ENCODE measurements at places on chromosomes 11 and 22.

DNA sequence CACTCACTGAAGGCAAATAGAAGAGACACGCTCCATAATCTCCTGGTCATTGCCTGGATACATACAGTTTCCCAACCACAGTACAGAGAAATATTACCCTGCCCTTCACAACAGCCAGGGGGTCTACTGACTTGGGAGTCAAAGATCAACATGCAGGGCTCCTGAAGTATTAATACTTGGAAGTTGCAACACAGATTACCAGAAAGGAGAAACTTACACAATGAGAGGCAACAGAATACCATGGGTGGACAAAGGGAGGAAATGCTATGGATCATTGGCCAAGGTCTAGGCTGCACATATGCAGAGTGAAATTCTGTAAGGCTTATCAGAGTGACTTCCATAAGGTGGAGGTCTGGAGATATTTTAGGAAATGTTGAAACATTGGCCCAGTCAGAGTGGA lies 267.9 kb upstream of the FAT3 start:
- no peak for DNase-seq

GRCh38 chr11:117458275-117459122 lies 130.8 kb downstream of the CEP164 start:
- DNase-seq = peak; percentile 43

GRCh38 chr11:102046841-102047240 lies 396 bp upstream of the CFAP300 start:
- no peak for DNase-seq

DNA sequence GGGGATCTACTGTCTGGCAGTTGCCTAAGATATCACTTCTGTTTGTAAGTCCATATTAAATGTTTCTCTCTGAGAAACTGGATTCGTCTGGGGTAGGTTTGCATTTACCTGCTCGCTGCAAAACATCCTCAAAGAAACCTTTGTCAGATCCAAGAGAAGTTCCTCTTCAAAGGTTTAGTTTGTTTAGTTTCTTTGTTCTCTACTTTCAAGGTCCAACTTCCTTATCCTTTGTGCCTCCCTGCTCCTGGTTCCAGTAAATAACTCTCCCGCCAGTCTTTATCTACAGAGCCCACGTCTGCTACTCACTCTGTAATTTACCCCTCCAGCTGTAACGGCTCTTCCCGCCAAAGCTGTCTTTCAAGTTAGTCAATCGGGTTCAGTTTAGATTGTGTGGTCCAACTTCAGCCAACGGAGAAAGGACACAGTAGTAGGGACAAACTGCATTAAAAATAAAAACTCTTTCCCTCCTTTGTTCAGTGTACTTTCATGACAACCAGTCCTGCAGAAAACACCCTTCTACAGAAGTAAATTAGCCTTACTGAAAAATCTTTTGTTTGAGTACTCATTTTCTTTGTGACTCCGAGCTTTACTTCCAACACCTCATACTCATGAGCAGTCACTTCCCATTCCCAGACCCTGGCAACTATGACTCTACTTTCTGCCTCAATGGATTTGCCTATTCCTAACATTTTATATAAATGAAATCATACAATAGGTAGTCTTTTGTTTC lies 41.0 kb downstream of the TMPRSS5 start:
- no peak for DNase-seq

DNA sequence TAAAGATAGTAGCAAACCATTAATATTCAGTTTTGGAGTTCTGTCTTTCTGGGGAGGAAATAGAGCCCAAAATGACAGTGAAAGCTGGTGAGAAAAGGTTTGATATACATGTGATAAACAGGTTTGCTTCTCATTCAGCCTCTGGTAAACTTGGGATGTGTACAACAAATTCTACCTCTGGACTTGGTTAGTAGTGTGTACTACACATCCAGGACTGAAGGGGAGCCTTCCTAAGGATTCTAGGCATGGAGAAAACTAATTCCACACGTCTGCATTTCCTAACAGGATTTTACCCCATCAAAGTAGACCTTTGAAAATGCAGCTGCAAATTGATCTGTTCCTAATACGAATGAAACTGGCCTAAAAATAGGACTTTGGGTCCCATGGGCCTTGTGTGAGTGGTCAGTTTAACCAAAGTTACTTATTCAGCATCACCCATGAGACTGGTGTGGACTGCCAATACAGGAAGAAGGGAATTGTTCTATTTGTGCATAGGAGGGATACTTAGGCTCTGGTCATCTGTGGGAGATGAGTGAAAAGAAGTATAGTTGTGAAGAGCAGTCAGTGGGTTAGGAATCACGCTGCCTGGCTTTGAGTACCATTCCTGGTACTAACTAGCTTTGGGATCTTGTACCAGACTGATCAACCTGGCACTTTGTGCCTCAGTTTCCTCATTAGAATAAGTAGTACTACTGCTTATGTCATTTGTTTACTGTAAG lies 74.2 kb downstream of the YAP1 start:
- DNase-seq = no peak

- no peak for DNase-seq
Observed at GRCh38 chr11:18540207-18541009, 13.7 kb upstream of the TSG101 start.

DNA sequence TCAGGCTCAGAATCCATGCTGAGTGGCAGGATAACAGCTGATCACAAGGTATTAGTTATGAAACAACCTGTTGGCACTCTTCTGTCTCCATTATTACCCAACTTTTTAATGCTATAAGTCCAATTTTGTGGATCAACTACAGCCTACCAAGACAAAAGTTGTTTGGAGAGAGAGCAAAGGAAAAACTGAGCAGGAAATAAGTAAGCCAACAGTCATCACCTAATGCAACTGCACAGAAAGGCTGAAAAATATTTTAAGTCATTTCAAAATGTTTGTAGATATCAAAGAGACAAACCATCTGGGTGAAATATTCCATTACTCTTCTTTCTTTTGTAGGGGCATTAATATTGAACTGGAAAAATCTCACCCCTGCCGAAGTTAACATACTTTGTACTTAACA lies 41.6 kb downstream of the FDX1 start:
- DNase-seq = no peak

DNA sequence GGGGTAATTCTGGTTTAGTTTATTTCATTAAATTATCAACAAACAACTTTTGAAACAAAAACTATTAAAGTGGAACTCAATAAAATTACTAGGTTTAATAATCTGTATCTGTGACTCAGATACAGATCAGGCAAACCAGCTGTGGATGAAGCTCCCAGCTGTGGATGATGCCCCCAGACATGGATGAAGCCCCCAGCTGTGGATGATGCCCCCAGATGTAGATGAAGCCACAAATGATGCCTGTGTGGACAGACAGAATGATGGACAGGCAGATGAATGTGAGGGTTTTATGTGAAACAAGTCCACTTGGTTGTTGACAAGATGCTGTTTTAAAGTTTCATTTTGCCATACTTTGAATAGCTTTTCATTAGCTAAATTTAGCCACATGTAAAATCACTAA lies 5.8 kb upstream of the ZNF74 start:
- no peak for DNase-seq

DNA sequence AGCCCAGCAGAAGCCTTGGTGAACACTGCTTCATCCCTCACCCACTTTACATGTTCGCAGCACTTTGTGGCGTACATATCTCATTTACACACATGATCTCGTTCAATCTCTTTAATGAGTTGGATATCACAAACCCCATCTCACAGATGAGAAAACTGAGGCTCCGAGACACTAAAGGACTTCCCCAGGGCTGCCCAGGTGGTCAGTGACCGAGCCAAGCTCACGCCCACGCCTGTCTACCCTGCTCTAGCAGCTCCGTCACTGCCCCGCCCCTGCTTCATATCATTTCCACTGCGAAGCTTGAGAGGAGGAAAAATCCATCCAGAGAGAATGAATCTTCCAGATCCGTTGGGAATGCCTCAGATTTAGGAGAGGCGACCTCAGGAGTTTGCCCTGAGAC lies 11.8 kb upstream of the DSCAML1 start:
- DNase-seq = no peak

GRCh38 chr11:27237643-27238042 lies 125.4 kb downstream of the CCDC34 start:
- DNase-seq = no peak

DNA sequence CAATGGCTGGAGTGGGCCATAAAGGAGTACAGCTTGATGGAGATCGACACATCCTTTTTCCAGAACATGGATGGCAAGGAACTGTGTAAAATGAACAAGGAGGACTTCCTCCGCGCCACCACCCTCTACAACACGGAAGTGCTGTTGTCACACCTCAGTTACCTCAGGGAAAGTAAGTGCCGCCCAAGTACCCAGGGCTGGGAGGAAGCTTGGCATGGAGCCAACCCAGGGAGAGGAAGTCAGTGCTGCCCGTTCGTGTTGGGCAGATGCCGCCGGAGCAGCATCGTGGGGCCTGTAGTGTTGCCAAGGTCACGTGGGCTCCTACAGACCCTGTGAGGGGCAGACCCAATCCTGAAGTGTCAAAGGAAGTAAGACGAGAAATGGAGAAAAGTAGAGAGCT lies 78.9 kb downstream of the FLI1 start:
- DNase-seq = peak; percentile 51

- DNase-seq = no peak
Observed at GRCh38 chr22:48253573-48253972, 1491.1 kb downstream of the TBC1D22A start.

- no peak for DNase-seq
Observed at GRCh38 chr22:27331526-27332281, 469.9 kb downstream of the MN1 start.

DNA sequence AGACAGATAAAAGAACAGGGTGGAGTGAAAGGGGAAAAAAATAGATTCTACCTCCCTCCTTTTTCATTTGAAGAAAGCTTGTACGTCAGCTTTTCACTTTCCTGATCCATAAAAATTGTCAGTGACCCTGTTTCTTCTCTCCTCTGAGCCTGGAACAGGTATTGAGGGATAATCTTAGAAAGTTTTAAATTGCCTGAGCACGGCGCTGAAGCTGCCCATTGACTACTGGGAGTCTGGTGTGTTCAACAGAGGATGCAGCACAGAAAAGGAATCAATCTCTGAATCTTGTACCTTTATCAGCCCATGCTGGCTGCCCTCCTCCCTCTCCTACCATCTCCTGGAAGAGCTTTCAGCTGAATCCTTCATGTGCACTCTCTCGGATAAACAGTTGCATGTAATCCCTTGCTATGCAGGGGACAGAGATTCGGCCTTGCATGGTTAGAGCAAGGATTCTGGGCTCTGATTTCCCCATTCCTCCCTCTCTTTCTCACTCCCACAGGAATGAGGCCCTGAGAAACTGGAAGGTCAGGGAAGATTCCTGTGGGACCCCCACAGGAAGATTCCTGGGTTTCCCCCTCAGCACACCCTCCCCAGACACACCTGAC lies 162.4 kb upstream of the SYN3 start:
- no peak for DNase-seq

DNA sequence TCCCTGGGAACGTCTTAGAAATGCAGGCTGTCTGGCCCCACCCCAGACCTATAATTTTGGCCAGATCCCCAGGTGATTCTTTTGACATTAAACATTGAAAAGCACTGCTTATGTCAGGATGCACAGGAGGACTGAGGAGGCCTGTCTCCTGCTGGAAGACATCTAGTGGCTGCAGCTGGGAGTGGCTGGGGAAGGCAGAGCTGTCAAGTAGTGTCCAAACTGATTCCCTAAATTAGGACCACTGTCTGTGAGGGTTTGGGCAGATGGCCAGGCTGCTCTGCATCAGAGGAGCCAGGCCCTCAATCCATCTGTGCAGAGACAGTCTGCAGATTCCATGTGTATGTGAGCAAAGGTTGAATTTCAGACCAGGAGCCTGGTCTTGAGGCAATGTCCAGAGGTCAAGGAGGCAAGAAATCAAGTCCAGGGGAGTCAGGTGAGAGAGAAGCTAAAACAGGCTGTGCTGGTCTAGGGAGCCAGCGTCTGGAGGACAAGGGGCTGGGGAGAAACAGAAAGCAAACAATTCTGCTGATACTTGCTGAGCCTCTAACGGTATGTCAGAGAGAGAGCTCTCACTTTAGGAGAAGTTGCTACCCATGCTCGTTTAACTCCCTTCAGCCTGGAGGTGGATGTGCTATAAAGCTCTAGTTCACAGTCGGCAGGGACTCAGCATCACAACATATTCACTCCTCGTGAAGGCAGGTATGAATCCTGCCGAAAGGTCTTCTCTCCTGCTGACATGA lies 15.3 kb upstream of the SYTL2 start:
- DNase-seq = peak; percentile 27

- DNase-seq = no peak
Observed at GRCh38 chr11:104781719-104782376, 116.4 kb downstream of the CASP12 start.

- DNase-seq = no peak
Observed at GRCh38 chr11:101759771-101760450, 154.9 kb upstream of the CEP126 start.

DNA sequence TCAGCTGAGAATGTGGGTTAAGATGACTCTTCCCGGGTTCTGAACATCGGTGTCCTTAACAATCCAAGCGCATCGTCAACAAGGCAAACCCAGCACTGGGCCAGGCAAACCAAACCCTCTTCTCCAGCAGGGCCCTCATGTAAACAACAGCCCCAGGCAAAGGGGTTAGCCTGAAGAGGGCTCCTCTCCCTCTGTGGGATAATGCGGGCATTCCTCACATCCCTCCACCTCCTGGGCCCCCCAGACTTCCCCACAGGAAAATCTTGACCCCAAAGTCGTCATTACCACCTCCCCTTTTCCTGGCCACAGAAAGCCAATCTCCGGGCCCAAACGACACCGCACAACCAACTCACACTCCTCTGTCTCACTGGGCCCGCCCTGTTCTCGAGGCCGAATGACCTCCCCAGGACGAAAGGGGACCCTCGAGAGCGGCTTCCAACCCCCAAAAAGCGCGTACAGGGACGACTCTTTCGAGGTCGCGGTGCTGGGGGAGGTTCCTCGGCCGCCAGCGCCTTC lies 566 bp downstream of the DDB1 start:
- DNase-seq = peak; percentile 10

GRCh38 chr22:47300698-47301405 lies 538.4 kb downstream of the TBC1D22A start:
- DNase-seq = no peak

DNA sequence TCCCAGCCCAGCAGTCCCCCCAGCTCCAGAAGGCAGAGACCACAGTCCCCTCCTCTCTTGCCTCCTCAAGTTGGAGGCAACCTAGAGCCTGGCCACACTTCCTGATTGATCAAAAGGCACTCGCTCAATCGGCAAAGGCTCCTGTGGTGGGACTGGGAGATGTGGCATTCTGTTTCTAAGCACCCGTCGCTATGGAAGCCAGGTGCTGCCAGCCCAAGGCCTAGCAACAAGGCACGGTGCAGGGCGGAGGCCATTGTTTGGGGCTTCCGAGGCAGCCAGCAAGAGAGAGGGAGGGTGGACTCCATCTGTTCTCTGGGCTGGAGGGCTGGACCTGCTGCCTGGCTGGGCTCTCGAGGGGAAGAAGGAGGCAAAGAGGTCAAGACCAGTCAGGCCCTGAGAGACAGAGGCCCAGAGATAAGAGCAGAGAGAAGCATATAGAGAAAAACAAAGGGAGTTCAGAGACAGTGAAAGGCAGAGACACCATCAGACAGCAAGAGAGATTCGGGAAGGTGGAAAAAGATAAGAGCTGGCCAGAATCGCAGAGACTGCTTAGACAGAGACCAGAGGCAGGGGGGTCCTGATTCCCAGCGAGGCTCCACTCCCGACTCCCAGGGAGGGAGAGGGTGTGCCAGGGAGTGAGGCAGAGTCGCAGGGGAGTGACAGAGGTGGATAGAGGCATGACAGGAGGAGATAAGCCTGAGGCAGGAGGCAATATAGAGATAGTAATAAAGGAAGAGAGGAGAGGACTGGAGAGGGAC lies 21.2 kb downstream of the PDE2A start:
- DNase-seq = no peak
